ENCODE measurements at places on chromosomes 5 and 9.

GRCh38 chr5:68522863-68523262 is 307.3 kb downstream of the PIK3R1 start:
- DNase-seq: no peak

DNA sequence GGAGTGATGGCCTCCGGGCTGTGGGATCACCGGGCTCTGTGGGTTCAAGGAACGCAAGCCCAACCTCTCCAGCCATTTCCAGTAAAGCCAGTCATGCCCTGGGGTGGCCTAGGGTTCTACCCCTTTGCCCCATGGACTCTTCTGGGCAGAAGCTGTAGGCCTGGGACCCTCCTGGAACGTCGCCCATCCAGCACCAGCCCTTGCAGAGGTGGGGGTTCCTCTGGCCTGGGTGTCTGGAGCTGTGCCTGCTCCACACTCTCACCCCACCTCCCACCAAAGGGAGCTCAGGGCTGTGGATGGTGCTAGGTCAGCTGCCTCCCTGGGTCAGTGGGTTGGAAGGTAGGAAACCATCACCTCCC is 1.4 kb upstream of the SLC12A7 start:
- DNase-seq: no peak

DNA sequence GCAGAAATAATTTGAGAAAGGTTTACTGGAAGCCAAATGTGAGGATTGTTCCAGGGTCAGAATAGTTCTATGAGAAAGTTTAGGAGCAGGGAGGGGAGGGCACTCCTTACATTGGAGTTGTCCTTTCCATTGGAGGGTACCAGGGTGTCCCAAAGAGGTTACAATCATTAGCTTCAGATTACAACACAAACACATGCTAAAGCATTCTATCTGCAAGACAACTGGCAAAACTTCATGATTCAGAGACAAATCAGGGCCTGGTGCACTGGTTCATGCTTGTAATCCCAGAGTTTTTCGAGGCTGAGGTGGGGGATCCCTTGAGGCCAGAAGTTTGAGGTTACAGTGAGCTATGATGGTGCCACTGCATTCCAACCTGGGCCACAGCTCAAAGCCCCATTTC is 51.8 kb downstream of the NSUN2 start:
- no peak for DNase-seq

- no peak for DNase-seq
Measured at GRCh38 chr5:107085572-107085971, 585.2 kb downstream of the EFNA5 start.

DNA sequence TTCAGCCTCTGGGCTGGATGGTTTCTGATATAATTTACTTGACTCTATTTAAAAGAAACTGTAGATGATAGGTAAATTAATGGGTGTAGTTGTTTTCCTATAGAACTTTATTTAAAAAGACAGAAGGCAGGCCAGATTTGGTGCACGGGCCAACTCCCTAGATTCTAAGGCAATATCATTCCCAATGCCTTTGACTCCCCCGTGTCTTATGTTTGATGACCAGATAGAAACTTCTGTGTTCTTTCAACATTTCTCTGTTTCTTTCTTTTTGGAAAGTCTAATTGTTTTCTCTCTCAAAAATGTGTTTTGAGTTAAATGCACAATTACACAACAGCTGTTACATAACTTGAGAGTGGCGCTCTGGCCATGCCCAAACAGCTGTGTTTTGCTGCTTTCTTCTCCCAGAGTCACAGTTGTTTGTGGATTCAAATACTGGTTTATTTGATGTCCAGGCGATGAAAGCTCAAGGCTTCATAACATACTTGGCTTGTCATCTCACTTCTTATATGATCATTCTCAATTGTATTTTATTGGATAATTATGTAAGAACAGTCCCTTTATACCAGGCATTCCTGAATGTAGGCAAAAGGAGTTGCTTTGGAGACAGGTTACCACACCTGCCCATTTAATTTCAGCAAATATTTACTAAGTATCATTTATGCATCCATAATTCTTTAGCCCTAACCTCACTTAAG is 1.7 kb upstream of the ALDH1A1 start:
- no peak for DNase-seq

GRCh38 chr9:92140074-92140753 is 25.0 kb upstream of the SPTLC1 start:
- peak; percentile 56 for DNase-seq

- DNase-seq: peak; percentile 31
Measured at GRCh38 chr5:143182901-143183820, 220.3 kb downstream of the NR3C1 start.
